ENCODE measurements at places on chromosomes 6 and 20. TPM values are rescaled to one million over a fixed set of nuclear protein-coding genes. Genes with fewer than 3 reads are reported as not detected.

DNA sequence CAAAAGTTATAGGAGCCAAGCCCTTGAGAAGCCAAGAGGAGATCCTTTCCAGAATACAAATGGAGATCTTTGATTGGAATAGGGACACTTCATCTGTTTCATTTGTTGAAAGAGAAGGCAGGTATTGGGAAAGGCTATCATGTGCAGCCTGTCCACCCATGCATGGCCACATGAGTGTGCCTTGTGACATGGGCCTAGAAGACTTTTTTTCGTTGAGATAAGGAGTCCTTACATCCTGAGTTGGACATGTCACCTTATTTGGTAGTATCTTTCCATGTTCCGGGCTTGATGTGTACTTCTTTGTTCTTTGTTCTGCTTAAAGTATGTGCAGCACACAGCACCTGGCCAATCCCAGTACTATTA is 42.1 kb upstream of the SYNCRIP start:
- DNase-seq: no peak

GRCh38 chr6:106512048-106512967 is 117.0 kb downstream of the RTN4IP1 start:
- peak; percentile 84 for DNase-seq

DNA sequence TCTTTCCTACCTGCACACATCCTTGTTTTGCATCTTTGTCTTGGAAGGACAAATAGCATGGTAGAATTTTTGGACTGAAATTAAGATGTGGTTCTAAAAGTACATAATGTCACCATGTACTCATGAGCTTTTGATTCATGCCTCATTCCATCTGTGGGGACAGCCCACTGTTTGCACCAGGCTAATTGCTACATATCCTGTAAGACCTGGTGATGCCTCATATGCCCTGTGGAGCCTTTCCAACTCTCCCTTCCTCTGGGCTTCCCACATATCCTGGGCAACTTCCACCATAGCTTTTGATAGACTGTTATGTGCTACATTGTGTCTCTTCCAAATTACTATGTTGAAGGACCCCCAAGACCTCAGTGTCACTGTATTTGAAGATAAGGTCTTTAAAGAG is 213.6 kb upstream of the PREP start:
- no peak for DNase-seq

DNA sequence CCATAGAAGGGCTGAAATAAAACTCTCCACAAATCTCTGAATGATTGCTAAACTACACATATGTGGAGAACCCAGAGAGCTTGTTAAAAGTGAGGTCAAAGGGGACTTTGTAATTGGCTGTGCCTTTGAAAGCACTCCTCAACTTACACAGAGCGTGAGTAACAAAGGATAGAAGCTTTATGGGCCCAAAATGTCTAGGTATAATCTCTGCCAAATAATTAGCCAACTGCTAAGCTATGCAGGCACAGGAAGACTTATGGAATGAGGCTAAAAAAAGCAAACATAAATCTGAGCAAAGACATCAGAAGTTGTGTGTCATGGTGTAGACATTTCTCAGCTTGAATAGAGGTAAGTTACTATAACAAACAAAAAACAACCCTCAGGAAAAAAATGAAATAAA is 23.3 kb upstream of the UST start:
- no peak for DNase-seq

DNA sequence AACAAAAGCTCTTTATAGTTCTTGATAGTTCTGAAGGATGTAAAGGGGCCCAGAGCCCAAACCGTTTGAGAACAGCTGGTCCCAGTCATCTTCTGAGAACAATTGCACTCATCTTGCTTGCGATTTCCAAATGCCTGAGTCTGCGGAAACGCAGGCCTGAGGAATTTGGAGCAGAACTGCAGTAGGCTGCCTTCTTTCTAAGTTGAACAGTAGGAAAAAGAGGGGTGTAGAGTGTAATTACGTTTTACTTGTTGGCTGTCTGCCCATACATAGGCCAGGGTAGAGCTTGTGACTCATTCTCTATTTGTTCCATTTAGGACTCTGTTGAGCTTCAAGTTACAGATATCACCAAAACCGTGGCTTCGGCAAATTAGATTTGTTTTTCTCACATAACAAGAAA is 42.0 kb upstream of the KIF16B start:
- no peak for DNase-seq

GRCh38 chr6:44781912-44782597 is 394.5 kb downstream of the CDC5L start:
- DNase-seq: no peak

- no peak for DNase-seq
These were observed 275.5 kb downstream of the ZFAND3 start for GRCh38 chr6:38095054-38095453.

DNA sequence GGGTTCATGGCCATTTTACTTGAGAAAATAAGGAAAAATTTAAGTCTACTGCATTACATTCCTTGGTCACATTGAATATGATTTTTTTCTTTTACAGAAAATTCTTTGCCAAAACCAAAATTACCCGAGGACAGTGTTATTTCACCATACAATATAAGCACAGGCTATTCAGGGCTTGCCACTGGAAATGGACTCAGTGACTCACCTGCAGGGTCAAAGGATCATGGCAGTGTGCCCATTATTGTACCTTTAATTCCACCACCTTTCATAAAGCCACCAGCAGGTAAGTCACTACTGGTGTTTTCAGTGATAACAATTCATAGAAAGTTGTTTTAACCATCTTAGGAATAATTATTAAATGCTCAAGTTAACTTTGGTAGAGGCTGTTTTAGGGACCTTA is 16.2 kb downstream of the SOBP start:
- no peak for DNase-seq

DNA sequence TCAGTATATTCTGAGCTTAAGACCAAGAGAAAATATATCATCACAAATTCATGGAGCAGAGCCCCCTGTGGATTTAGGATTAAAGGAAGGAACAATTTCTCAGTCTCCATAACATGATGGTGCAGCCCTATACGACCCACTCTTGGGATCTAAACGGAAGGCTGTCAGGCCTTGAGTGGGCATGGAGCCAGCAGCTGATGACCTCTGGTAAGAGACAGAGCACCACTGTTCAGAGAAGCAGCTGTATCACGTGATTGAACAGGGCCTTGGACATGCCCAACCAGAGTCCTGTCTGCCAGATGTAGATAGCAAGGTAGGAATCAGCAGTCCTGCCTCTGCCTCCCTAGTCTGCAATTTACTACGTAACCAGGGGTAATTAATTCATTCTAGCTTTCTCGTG is 259.4 kb upstream of the POU3F2 start:
- DNase-seq: no peak

GRCh38 chr20:40568200-40568599 is 120.8 kb downstream of the MAFB start:
- no peak for DNase-seq

GRCh38 chr20:13105039-13105438 is 96.3 kb downstream of the SPTLC3 start:
- DNase-seq: no peak

DNA sequence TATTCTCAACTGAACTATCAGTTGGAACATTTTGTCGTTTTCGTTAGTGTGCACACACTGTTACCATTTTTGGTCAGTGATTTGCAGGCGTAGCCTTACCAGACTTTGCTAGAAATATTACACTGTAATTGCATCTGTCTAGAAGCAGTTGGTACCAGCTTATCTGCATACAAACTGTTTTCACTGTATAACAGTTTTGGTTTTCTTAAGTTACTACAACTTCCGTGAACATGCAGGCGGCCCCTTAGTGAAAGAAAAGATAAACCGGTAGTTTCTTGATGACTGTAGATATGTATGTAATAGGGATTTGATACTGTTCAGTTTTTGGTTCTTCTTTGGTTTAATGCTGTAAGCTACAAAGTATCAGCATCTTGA is 1.3 kb downstream of the DSTN start:
- peak; percentile 35 for DNase-seq

DNA sequence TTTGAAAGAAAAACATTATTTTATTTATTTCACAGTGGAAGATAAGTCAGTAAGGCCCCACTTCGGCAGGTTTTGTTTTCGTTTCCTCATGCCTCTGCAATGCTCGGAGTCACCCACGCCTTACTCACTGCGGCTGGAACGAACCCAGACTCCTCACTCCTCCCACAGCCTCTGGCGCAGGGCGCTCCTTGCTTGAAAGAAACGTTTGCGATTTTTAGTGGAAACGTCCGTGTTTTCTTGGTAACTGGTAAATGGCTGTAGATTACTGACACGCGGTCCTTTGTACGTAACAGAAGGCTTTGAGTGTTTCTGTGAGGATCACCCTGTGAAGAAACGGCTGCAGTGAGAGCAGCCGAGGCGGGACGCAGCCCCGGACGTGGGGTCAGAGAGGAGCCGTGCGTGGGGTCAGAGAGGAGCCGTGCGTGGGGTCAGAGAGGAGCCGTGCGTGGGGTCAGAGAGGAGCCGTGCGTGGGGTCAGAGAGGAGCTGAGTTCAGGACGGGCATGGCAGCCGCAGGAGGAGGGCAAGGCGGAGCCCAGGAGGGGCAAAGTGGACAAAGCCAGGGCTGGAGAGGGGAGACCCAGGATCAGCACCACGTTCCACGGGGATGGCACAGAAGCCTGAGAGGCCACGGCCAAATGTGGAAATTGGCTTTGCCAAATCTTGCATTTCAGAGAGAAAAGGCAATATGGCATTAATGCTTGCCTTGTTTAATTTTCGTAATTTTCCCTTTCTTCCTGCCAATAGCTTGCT is 198.6 kb upstream of the THBS2 start:
- no peak for DNase-seq

GRCh38 chr6:127518710-127519468 is at the start of gene MTCL3:
TSS of gene MTCL3 (minus strand) at chr6:127519335.
- no peak for DNase-seq

DNA sequence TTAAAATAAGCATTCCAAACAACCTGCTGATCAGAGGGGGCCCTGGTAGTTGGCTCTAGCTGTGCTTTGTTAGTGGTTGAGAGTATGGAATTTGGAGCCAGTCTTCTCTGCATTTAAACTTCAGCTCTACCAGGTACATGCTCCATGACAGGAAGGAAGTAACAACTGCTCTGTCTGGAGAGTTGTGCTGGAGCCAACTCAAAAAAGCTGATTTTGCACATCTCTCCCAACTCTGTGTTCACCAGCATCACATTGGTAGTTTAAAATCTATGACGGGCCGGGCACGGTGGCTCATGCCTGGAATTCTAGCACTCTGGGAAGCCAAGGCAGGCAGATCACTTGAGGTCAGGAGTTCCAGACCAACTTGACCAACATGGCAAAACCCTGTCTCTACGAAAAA is 68.8 kb upstream of the BMP2 start:
- no peak for DNase-seq

DNA sequence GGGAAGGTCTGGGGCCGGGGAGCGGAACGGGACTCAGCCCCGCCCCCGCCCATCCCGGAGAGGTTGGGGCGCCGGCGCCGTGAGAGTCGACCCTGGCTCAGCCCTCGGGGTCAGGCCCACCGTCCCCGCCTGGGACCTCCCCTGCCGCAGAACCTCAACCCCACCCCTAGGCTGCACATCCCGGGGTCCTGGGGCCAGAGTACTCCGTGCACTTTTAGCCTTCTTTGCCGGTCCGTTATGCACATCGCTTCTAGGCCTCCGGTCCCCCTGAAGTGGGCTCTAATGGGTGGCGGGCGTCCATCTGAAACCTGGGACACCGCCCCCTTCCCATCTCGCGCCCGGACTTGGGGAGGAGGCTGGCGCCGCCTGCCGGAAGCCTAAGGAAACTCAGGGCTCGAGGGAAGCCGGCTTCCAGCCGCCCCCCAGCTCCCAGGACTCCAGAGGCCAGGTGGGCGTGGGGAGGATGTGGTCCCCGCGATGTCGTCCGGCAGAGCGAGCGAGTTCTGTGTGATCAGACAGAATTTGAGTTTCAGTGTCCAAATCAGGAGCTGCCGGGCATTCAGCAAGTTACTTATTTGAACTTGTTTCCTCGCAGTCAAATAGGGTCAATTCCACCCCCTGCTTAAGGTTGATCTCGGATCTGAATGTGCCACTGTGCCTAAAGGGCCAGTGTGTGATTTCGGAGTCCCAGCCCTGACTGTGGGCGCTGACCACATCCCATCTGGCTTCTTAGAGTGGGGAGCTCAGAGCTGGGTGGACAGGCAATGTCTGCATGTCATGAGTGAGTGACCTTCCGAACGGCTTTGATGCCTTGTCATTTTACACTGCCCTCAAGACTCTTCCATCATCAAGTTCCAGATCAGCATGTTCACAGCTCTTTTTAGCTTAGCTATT is 47.6 kb downstream of the CPXM1 start:
- no peak for DNase-seq

DNA sequence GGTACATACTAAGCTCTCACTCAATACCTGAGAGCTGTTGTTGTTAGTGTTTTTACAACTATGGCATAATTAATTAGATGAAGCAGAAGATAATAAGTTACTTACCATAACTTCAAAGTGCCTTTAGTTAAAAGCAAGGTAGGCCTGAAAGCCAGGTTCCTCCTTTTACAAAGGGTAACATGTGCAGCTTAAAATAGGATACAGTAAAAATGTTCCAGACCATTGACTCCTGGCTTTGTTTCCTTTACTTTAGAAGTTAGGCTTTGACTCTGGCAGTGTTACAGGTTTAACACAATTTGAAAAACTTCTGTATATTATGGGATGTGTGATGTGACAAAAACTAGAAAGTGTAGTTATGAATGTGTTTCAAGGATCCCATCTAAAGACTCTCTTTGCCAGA is 522.5 kb downstream of the EPM2A start:
- DNase-seq: no peak

DNA sequence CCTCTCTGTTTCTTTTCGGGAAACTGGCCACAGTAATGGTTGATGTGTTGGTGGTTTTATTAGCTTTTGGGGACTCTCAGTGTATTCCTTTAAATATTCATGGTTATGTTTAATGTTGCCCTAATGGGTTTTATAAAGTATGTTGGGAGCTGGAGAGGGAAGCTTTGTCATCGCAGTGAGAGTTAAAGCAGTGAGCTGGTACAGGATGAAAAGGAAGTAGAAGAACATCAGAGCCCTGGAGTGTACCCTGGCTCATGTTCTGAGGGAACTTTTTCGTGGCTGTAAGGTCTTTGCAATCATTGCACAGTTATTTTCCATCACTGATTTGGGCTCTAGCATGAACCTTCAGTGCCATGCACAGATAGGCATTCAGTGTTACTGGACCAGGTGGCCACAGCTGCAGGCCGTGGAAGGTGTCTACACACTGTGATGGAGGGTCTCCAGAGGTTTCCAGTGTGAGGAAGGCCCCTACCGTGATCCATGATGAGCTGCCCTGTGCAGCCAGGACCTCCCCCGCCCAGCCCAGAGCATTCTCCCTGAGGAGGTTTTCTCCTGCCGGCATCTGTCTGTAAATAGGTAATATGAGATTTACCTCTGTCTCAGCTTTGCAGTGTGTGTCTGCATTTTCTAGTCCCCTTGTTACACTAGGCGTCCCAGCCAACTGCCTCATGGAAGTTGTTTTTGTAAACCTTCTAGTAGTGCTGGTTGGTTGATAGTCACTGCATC is 22.4 kb upstream of the TMEM217 start:
- DNase-seq: no peak

The THBS2 gene
- total RNA-seq: not detected

The ARHGAP40 gene
- total RNA-seq: not detected

The IL22RA2 gene
- total RNA-seq: not detected

The TXLNB gene
- total RNA-seq: 12.4 TPM

The TMEM200A gene
- not detected for total RNA-seq

The FAM217A gene
- total RNA-seq: not detected

The LAMA4 gene
- not detected for total RNA-seq

The UQCC2 gene
- total RNA-seq: 85.3 TPM

The FOXS1 gene
- total RNA-seq: not detected

The PRR18 gene
- 0.13 TPM for total RNA-seq

The TTBK1 gene
- 1.7 TPM for total RNA-seq

The SDCBP2 gene
- 2.5 TPM for total RNA-seq

The HLA-G gene
- total RNA-seq: 0.70 TPM

All from OCI-LY7 (cell line).